ENCODE measurements at places on chromosomes 1 and 21.

GRCh38 chr1:909861-910310 is 13.8 kb upstream of the SAMD11 start:
- no peak for DNase-seq

DNA sequence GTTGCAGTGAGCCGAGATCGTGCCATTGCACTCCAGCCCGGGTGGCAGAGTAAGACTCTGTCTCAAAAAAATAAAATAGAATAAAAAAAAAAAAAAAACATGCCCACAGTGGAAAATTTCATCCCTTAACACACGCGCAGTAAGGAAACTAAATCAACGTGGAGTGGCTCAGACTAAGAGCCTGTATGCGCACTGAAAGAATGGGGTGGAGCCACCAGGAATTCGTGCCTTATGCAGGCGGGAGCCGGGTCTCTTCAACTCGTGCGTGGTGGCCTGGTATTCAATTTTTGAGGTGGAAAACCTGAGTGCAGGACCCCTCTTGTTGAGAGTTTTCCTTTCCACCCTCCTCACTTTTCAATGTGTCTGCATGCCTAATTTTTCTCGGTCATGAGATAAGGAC is 22.1 kb upstream of the CREG1 start:
- no peak for DNase-seq

DNA sequence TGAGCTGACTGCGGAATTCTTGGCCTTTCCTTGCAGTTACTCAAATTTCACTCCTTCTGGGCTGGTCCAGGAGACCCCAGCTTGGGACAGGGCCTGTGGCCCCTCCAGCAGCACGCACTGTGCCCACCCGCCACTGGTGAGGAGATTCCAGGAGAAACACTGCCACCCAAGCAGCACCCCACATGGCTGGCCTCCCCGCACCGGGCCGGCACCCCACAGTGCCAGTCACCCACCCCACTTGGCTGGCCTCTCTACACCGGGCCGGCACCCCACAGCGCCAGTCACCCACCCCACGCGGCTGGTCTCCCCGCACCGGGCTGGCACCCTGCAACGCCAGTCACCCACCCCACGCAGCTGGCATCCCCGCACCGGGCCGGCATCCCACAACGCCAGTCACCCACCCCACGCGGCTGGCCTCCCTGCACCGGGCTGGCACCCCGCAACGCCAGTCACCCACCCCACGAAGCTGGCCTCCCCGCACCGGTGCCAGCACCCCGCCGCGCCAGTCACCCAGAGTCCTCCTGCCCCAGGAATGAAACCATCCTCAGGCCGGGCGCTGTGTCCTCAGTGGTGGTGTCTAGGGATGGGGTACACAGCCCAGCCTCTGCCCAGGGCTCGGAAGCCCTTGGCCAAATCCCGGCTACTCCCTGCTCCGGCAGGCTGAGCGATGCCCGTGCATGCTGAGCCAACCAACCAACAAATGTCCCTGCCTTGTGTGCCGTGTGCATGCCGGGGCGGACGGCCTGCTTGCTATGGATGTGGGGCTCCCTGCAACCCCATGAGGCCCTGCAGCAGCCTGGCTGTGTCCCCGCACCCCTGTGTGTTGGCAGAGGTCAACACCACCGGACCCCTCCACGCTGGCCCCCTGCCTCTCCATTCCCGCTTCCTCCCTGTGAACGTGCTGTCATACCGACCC is 38.6 kb upstream of the TSPEAR start:
- no peak for DNase-seq

GRCh38 chr1:67760030-67760821 is 73.0 kb downstream of the GNG12 start:
- DNase-seq, result peak; percentile 26

DNA sequence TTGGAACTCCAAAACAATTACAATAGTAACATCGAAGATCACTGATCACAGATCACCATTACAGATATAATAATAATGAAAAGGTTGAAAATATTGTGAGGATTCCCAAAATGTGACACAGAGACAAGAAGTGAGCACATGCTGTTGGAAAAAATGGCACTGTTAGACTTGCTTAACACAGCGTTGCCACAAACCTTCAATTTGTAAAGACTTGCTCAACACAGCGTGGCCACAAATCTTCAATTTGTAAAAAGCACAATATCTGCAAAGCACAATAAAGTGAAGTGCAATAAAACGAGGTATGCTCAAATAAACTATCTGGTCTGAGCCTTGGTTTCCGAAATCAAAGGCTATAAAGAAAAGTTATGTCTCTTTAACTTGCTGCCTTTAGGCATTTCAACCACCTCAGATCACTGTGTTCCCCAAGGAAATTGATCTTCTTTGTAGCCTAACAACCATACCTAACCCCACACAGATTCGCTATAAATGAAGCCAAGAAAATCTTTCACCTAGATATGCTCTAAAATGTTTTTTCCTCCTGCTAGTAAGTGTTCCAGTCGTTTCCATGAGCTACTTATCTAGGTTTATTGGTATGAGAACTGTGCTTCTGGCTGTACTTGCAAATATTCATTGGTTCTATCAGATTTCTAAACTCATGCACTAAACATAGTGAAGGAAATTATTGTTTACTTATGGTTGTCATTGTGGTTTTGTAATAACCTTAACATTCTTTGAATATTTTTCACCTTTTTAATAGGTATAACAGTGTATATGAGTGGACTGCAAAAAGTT is 13.1 kb upstream of the LPGAT1 start:
- DNase-seq, result no peak

- no peak for DNase-seq
Observed at GRCh38 chr1:174465855-174466254, 18.1 kb downstream of the GPR52 start.

- DNase-seq, result no peak
Observed at GRCh38 chr1:226565476-226565875, 16.9 kb downstream of the STUM start.

DNA sequence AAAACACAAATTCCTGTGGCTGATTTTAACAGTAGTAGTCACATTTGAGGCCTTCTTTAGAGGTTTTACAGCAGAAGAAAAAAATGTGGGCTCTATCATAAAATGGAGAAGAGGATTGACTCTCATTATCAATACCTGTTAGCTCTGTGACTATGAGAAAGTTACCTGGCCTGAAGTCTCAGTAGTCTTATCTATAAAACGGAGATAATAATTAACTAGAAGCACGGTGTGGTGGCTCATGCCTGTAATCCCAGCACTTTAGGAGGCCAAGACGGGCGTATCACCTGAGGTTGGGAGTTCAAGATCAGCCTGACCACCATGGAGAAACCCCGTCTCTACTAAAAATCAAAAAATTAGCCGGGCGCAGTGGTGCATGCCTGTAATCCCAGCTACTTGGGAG is 90.4 kb upstream of the PLPPR4 start:
- no peak for DNase-seq

DNA sequence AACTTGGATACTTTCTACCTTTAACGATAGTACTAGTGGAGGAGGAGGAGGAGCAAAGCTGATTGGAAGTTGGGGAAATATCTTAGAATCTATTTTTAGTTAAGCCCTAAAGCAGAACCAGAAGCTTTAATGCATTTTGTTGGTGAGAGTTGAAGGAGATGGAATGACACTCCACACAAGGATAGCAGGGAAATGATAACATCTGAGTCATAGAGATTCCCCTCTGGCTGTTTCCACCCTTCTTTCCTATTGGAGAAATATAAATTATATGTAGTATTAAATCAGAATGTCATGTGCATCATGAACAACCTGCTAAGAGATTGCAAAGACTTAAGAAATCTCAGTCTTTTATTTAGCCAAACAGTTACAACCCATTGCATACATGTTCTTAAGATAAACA is 1357.7 kb downstream of the NCAM2 start:
- DNase-seq, result no peak

- no peak for DNase-seq
Observed at GRCh38 chr1:108972951-108973350, 9.7 kb upstream of the CLCC1 start.

DNA sequence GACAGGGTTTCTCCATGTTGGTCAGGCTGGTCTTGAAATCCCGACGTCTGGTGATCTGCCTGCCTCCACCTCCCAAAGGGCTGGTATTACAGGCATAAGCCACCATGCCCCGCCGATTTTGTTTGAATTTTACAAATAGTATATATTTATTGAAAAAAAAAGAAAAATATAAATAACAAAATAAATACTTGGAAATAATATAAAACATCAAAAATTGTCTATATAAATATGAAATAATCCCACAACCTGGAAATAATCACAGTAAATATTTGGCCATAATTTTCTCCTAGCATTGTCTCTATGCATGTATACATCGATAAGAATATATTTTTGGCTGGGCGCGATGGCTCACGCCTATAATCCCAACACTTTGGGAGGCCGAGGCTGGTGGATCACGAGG is 2.7 kb upstream of the PLOD1 start:
- no peak for DNase-seq

- DNase-seq, result no peak
Observed at GRCh38 chr1:206456577-206457370, 13.5 kb upstream of the IKBKE start.

GRCh38 chr1:174366946-174367345 is 80.8 kb upstream of the GPR52 start:
- no peak for DNase-seq

- DNase-seq, result no peak
Observed at GRCh38 chr1:47424336-47424982, 8.4 kb downstream of the FOXE3 start.

GRCh38 chr1:153922076-153922971 is 448 bp downstream of the GATAD2B start:
- no peak for DNase-seq

DNA sequence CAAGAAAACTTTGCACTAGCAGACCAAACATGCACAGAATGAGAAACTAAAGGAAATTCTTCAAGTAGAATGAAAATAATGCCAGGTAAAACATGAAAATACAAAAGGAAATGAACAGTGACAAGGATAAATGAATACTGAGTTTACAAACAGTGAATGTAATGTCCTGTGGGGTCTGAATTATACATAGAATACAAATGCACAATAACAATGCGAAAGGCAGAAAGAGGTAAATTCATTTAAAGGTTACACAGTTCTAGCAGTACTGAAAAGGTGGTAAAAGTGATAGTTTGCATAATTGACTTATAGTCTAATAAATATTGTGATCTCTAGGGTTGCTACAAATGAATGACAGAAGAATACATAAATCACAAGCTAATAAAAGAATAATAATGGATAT is 12.9 kb downstream of the CD55 start:
- DNase-seq, result no peak

DNA sequence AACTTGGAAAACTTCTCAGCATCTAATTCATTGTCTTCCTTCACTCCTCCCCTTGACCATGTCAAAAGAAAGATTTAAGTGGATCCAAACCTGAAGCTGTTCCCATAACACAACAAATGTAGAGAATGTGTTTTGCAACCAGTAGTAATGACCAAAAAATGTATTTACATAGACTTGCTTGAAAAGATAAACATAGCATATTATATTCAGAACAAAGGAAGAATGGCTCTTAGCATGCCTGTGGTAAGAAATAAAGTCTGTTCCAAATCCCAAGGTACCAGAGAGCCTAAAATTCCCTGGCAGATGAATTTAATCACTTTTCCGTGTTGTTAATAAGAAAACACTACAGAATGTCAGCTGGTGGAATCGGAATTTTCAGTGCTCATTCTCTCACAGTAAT is 36.8 kb downstream of the FMO3 start:
- DNase-seq, result no peak

DNA sequence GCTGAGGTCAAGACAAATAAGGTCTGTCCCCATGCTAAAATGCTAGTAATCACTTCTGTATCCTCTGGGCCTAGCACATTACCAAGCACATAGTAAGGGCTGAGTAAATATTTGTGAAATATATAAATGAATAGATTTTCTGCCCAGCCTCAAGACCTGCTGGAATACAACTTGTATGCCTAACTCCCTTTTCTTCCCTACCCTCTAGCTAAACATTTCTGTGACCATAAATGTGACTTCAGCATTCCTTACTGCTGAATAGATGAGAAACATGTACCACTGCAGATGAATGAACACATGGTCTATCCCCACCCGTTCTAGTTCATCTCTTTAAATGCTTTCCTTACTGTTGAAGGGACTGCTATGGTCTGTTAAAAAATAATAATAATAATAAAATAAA is 209.0 kb upstream of the HOOK1 start:
- DNase-seq, result no peak
